ENCODE measurements at places on chromosomes 3 and 15. TPM values are rescaled to one million over a fixed set of nuclear protein-coding genes. Genes with fewer than 3 reads are reported as not detected.

TGM4 gene
- total RNA-seq, result not detected

TMC3 gene
- not detected for total RNA-seq

ITGB5 gene
- total RNA-seq, result 86.0 TPM

SEMA6D gene
- total RNA-seq, result 1.7 TPM

TMEM62 gene
- 22.3 TPM for total RNA-seq

ALDH1A2 gene
- total RNA-seq, result 29.7 TPM

EFHB gene
- 0.33 TPM for total RNA-seq

Data from kidney epithelial cell (primary cell).